ENCODE measurements at places on chromosomes 2 and 18. TPM values are rescaled to one million over a fixed set of nuclear protein-coding genes. Genes with fewer than 3 reads are reported as not detected.

- no peak for DNase-seq
These were observed 63.2 kb upstream of the TMEM17 start for GRCh38 chr2:62568983-62569837.

DNA sequence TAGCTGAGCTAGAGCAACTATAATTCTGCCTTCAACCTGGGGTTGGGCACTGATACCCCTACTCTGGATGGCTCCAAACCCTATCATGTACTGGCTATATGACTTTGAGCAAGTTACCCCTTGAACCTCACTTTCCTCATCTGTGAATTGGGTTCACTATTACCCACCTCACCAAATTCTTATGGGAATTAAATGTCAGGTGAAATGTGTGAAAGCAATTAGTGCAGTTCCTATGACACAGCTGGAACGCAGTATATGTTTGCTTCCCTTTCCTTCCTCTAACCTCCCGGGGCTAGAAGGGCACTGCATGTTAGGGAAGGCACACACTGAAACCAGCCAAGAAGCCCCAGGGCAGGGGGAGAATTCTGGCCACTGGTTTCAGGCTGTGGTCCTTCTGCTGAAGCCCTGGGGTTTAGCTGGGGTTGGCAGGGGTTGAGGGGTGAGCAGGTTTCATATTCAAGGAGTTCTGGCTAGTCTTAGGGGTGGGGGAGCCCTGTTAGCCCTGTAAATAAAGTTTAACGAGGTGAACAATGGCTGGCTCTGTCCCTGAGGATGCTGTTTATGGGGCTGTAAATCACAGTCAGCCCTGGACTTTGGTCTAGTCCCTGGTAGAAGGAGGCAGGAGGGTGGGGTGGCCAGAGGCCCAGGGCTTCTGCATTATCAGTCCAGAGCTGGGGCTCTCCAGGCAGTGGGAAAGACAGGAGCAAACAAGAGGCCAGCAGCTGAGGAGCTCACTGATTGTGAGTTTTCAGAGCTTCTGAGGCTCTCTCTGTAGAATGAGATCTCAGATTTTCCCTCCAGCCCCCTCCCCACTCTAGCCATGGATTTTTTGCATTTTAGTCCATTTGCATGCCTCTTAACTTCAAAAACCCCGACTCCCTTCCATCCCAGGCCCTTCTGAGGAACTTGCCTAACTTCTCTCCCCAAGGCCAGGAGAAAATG, 8.0 kb downstream of the PKDCC start:
- DNase-seq = no peak

DNA sequence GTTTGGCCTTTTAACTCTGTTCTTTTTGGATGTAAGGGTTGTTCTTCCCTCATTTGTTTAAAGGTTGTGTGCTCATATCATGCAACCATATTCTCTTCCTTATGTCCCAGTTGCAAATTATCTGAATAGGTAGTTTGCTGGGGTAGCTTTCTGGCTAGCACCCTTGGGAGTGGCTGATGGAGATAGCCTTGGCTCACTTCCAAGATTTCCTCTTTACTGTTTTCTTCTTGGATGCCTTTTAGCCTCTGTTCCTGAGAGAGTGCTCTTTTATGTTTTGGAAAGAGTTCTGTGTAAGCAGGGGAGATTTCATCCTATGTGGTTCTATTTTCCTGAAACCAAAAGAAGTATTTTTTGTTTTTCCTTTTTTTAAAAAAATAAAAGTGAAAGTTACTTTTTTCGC, 25.4 kb downstream of the USP14 start:
- no peak for DNase-seq

DNA sequence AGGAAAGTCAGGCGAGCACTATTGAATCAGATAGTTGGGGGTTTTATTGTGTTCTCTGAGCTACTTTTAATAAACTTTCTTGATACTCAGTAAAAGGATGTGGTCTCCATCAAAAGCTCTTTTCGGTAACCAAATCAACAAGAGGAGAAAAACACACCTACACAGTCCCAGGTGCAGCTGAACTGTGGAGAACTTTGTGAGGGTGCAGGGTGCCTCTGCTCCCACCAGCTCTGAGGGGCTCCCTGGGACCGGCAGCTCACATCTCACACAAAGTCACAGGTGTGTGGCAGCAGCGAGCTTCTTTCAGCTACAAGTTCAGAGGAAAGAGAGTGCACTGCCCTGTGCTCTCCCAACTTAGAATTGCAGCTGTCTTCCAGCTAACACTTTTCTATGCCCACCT, 650.4 kb downstream of the RNF144A start:
- no peak for DNase-seq

DNA sequence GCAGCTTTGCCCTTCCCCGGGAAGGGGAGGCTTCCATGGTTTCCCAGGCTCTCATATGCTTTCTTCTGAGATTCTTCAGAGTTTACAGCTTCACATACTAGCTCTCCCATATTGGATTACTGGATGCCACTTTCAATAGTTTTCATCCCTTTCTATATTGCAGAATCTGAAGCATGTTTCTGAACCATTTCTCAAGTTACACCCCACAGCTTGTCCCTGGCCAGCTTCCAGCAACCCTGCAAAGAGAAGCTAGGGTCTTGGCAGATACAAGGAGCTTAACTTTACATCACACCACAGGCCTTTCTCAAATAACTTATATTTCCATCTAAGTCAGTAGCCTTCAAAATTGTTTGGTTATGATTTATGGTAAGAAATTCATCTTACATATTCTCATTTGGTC, 39.6 kb downstream of the LHCGR start:
- DNase-seq = no peak

DNA sequence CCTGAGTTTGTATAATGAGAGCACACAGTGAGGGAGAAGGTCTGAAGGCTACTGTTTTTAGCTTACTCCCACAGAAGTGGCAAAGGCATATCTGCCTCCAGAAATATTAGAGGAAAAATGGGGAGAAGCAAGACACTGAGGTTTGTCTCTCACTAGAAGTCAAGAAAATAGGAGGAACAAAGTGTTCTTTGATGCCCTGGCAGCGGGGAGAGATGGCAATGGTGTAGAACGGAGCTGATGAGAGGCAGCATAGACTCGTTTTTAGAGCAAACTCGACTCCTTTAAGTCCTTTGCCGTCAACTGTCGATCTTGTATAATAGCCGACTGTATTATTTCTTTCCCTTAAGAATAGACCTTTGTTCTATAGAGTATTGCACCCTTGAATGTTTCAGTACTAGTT, 73.8 kb downstream of the ANKRD44 start:
- DNase-seq = no peak

DNA sequence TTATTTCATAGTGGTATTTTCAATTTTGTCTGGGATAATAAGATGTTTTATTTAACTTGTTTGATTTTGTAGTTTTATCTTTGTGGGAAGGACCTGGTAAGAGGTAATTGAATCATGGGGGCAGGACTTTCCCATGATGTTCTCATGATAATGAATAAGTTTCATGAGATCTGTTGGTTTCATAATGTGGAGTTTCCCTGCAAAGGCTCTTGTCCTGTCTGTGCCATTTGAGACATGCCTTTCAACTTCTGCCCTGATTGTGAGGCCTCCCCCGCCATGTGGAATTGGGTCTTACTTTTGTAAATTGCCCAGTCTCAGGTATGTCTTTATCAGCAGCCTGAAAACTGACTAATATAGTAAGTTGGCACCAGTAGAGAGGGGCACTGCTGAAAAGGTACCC, 77.8 kb upstream of the ARHGAP15 start:
- DNase-seq = no peak

DNA sequence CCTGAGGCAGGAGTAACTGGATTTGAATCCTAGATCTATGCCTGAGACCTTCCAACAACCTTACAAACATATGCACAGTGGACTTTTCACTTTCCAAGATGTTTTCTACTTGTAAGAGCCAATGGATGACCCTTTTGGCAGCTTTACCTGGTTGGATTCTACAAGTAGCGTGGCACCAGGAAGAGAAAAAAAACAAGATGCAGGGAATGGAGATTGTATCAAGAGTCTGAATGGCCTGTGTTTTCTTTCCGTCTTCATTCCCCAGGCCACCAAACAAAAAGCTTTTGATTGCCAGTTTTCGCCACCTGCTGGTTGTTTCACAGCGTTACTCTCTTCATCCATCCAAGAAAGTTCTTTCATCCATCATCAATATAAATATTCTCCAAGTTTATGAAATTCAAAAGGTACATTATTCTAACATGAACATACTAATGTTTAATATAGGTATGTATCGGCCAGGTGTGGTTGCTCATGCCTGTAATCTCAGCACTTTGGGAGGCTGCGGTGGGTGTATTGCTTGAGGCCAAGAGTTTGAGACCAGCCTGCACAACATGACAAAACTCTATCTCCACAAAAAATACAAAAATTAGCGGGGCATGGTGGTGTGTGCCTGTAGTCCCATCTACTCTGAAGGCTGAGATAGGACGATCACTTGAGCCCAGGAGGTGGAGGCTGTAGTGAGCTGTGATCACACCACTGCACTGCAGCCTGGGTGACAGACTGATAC, 3.5 kb upstream of the BCL2 start:
- DNase-seq = peak; percentile 73

DNA sequence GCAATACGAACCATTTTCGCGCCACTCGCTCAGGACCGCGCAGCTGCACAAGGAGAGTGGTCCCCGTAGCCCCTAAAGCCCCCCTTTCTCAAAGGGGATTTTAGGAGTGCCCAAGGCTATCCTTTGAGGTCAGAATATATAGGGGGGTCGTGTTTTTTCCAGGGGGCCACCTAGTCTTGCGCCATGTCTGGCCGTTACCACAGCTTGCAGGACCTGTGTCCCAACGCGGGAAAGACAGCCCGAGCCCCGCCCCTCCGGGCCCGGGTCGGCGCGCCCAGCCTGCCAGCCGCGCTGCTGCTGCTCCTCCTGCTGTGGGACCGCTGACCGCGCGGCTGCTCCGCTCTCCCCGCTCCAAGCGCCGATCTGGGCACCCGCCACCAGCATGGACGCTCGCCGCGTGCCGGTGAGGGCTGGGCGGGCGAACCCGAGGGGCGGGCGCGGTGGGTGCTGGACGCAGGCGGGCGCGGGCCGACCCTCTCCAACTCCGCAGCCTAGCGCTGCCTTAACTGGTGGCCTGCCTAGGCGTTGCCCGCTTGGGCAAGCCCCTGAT, at the start of gene CDCA7:
Gene CDCA7 (plus strand): TSS at position 291 of the 550 bp plus-strand sequence. CDS start 92 bp downstream, at position 383.
- no peak for DNase-seq

DNA sequence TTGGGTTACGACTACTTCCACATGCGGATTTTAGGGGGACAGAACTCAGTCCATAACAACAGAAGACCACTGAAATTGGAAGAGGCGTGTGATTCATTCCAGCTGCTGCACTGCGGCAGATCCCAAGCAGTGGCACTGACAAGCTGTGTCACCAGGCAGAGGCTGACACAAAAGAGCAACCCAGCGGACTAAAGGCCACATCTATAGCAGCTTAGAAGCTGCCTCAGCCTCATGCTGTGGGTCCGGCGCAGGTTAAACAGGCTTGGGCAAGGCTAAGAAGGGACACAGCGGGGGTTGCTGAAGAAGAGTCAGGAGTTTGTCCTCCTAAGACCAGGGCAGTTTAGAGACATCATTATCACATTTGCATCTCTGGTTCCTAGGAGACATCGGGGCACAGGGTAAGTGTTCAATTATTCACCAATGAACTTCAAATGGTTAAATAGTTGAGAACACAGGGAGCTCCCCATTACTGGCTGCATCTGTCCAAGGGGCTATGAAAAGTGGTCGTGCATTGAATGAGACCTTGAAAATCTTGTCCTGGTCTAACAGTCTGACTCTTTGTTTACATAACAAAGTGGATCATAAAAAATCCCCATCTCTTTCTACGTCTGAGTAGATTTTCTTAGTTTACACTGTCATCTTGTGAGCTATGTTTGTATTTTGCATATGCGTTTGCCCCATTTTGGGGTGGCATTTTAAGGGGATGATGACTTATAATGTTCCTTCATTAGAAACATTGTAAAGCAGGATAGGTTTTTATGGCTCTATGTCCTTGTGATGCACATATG, 162.3 kb upstream of the TRIB2 start:
- no peak for DNase-seq

Gene C18orf32
- 25.4 TPM for total RNA-seq

Gene ZNF236
- total RNA-seq = 13.4 TPM

DNA sequence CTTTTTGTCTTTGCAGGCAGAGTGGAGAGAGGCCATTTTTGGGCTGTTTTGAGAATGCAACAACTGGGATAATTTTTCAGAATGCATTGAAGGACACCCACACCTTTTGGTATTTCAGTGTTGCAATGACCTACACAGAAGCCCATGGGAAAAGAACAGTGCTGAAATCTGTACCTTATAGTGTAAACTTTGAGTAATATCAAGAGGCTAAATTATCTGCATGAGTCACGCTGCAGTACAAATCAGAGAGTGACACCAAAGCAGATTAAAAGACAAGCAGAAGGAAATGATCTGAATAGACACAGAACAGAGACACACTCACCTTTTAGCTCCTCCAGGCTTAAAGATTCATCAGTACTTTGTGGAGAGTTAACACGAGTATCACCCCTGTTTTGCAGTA, 265.3 kb downstream of the PAX3 start:
- DNase-seq = no peak

Gene CCDC195
- not detected for total RNA-seq

GRCh38 chr2:17878281-17879136, at the start of gene KCNS3:
Gene KCNS3 (plus strand): TSS chr2:17878667. CDS start chr2:17931009, 52,342 bp downstream.
- no peak for DNase-seq

Gene TRIM43
- not detected for total RNA-seq

Gene DYNAP
- not detected for total RNA-seq

GRCh38 chr2:202841090-202841867, 30.3 kb downstream of the ICA1L start:
- no peak for DNase-seq

DNA sequence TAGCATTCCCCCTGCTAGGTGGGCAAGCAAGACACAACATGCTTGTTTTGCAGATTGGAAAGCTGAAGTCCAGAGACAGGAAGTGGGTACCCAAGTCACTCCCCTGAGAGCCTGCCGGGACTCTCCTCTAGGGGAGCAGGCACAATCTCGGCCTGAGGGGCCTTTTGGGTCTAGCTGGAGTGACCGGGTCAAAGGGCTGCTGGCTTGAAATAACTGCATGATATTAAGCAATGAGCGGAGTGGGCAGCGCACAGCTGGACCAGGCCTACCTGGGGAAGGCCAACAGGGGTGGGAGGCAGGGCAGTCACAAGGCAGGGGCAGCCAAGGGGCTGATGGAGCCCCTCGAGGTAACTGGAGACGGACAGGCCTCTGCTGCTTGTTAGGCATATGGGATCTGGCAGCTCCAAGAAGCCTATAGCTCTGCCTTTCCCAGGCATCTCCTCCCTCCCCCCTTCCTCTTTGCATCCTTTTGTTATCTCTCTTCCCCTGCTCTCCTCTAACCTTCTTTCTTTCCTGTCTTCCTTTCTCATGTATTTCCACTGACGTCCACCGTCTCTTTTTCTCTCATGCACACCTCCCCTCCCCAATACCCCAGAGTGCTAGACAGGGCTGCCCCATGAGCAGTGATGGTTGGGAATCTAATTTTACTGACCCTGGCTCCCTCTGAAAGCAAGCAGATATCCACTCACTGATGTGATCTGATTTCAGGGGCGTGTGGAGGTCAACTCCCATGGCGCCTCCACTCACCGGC, 237.5 kb downstream of the LOXHD1 start:
- no peak for DNase-seq

GRCh38 chr2:146666340-146666739, 1178.5 kb upstream of the ACVR2A start:
- no peak for DNase-seq

DNA sequence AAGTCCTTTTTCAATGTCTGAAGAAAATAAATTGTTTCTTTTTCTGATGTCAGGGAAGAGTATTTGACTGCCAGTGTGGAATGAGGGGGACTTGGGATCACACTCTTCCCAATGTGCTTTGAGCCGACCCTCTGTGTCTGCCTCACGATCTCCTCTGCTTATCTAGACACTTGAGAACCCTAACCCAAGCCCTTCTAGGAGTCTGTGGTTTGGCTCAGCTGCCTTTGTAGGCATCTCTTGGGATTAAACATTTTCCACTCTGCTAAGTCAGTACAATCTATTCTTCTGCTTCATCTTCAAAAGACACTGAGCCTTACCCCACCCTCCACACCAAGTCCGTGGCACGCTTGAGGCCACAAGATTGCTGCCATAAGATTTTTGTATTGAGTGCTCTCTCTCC, 19.4 kb downstream of the FAM110C start:
- DNase-seq = no peak

Gene DSG3
- total RNA-seq = not detected
